ENCODE measurements at places on chromosomes 4 and X.

GRCh38 chrX:109403922-109404321 is 78.0 kb downstream of the GUCY2F start:
- no peak for DNase-seq

GRCh38 chr4:84691170-84691691 is 108.3 kb downstream of the CDS1 start:
- no peak for DNase-seq

GRCh38 chr4:7854216-7854615 is 85.4 kb downstream of the AFAP1 start:
- DNase-seq: no peak

DNA sequence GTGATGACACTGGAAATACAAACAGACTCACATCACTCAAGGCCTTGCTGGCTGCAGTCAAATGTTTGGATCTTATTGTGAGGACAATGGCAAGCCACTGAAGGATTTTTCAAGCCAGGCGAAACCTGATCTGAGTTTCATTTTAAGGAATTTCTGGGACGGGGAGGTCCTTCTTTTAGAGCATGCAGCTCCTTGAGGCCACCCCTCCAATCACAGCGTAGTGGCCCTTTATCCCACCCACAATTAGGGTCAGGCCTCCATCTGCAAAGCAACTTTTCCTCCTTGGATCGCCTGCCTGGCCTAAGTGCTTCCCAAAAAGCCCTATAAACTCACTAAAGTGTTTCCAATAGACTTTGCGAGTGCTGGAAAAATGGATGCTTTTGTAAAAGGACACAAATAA is 115.5 kb downstream of the EFHC2 start:
- no peak for DNase-seq

- DNase-seq: no peak
Measured at GRCh38 chrX:41808047-41808446, 84.1 kb downstream of the GPR82 start.

DNA sequence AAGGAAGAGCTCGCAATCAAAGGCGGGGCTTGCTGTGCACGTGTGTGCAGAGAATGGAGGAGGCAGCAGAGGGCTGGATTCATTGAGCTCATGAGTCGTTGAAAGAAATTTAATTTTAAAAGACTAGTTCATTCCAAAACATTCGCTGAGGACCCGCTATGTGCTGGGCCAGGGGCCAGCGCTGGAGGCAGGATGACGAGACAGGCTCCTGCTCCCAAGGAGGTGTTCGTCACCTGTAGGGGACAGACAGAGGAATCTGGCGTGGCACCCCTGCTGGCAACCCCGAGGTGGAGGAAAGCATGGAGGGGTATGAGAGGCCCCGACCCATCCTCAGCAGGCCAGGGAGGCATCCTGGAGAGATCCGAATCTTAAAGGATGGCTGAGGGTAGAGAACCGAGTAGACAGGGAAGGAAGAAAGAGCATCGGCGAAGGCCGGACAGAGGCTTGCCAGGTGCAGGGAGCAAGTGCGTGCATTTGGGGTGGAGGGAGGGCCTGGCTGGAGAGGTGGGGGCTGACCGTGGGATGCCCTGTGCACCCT is 96.4 kb downstream of the CPZ start:
- DNase-seq: no peak

- no peak for DNase-seq
Measured at GRCh38 chr4:79913581-79913980, 159.4 kb downstream of the ANTXR2 start.

DNA sequence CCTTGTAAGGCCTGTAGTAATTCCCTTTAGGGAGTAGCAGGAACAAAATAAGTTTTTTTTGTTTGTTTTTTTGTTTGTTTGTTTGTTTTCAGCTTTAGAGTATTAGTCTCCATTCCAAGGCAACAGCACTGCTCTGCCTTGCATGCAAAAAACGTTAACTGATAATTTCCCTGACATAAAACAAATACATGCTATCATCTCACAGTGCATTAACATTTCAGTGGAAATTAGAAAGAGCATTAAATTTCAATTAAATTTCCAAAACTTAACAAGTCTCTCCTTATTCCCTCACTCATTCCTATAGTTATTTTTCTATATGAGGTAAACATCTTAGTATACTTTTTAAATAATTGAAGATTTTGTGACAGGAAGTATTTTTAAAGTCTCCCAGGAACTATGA is 378.4 kb upstream of the PCDH7 start:
- DNase-seq: no peak

- DNase-seq: no peak
Measured at GRCh38 chrX:150863191-150863590, 35.3 kb downstream of the CD99L2 start.

DNA sequence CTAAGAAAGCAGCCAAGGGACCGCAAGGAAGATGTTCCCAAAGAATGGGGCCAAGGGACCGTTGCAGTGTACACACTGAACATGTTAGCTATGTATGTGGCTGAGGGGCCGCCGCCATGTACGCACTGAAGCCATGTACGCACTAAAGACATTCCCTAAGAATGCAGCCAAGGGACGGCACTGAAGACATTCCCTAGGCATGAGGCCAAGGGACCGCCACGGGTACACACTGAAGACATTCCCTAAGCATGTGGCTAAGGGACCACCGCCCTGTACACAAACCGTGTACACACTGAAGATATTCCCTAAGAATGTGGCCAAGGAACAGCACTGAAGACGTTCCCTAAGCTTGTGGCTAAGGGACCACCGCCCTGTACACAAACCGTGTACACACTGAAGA is 54.0 kb downstream of the DHRSX start:
- DNase-seq: no peak

GRCh38 chr4:54217642-54218495 is 11.2 kb upstream of the PDGFRA start:
- peak; percentile 81 for DNase-seq

All from germinal center (tissue), 1 donor.